SJSA1 (cell line): ENCODE measurements at places on chromosomes 1 and 21. TPM values are rescaled to one million over a fixed set of nuclear protein-coding genes. Genes with fewer than 3 reads are reported as not detected.

The OR2AK2 gene
- not detected in 2 replicates for total RNA-seq

- DNase-seq, result peak; percentile 92
Measured at GRCh38 chr1:234963180-234963903, 165.3 kb downstream of the TOMM20 start.

DNA sequence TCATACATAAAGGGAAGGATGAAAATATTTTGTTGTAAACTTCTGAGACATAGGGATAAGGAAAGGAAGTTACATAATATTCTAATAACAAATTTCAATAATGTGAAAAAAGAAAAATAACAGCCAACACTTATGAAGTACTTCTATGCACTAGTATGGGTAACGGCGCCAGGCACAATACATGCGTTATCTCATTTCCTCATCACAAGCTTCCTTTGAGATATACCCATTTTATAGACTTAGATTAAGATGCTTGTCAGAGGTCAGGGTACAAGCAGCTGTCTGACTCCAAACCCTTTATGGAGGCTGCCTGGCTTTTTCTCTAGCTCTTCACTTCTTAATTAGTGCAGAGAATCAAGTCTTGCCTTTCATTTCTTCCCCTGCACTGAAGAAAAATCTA is 41.3 kb downstream of the TCP10L start:
- no peak for DNase-seq

DNA sequence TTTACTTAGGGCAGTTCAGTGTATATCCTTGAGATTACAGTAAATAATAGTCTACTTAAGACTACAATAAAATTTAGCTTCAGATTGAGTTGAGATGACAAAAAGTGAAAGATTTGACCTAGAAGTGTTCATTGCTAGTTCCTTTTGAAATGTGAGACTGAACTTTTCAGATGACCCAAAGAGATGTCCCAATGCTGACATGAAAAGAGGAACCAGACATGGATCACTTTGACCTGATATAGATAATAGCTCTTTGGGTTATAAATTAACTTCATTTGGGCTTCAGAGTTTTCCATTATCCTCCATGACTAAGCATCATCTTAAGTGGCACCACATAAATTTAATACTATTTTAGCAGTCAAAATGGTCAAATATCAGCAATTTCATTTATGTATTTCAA is 25.7 kb upstream of the OR10J5 start:
- no peak for DNase-seq
